ENCODE measurements at places on chromosomes 4 and X. TPM values are rescaled to one million over a fixed set of nuclear protein-coding genes. Genes with fewer than 3 reads are reported as not detected.

The HSFX4 gene
- not detected for total RNA-seq

DNA sequence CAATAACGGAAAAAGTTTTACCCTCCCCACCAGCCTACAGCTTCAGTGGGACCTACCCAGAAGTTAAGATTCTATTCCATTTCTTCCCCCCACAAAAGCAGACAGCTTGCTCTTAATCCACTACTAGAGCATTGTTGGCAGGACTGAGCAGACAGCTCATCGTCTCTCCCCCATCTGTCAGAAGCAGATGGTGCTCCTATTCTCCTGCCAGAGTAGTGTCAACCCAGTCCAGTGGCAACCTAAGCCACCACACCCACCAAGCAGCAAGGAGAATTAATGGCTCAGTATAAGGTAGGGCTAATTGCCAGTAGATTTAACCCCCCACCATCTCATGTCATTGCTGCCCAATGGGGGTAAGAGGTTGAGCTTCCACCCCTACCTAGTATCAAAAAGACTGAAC is 62.0 kb downstream of the AWAT2 start:
- H3K4me1 ChIP-seq = no peaks in the 10 kb centered on the region
- H3K36me3 ChIP-seq = no peaks in the 10 kb centered on the region
- no peak overlapping the region for H3K27ac ChIP-seq

DNA sequence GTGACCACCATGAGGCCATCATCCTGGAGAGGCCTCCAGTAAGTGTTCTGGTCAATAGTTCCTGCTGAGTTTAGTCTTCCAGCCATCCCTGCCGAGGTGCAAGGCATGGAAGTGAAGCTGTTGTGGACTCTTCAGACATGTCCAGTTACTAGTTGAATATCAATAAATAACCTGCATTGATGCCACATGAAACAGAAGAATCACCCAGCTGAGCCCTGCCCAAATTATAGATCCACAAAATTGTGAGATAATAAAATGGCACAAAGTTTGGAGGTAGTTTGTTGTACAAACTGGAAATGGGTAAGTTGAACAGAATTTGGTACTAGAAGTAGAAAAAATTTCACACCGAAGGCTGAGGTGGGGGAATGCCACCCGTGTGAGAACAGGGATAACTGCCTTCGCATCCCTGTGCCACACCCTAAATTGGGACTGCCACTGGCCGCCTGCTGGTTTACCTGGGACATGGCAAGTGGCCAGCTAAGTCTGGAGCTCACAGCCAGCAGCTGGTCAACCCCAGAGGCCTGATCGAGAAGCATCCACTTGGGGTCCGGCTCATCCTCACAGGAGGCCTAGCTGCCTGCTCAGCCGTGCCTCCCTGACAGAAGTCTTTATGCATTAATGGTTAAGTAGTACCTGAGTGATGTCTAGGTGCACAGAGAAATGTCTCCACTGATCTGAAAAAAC is 184.5 kb downstream of the SPRY1 start:
- no peak overlapping the region for H3K4me3 ChIP-seq
- H3K27ac ChIP-seq = no peak overlapping the region
- no peaks in the 10 kb centered on the region for H3K36me3 ChIP-seq
- no peak for DNase-seq
- H3K27me3 ChIP-seq = no peaks in the 10 kb centered on the region

DNA sequence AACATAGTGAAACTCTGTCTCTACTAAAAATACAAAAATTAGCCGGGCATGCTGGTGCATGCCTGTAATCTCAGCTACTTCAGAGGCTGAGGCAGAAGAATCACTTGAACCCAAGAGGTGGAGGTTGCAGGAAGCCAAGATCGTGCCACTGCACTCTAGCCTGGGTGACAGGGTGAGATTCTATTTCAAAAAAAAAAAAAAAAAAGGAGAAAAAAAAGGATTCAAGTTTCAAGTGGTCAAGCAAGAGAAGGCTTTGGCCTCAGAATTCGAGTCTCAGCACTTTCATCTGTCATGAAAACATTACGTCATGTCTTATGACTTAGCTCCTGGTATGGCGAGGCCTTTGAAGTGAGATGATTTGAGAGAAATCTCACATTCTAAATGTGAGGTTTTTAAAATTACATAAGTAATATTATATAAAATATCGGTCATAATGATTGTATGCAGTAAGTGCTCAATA is 21.2 kb upstream of the DHRSX start:
- no peaks in the 10 kb centered on the region for H3K27me3 ChIP-seq
- no peak overlapping the region for H3K27ac ChIP-seq
- H3K36me3 ChIP-seq = no peaks in the 10 kb centered on the region
- no peak overlapping the region for H3K4me3 ChIP-seq
- no peaks in the 10 kb centered on the region for H3K4me1 ChIP-seq

DNA sequence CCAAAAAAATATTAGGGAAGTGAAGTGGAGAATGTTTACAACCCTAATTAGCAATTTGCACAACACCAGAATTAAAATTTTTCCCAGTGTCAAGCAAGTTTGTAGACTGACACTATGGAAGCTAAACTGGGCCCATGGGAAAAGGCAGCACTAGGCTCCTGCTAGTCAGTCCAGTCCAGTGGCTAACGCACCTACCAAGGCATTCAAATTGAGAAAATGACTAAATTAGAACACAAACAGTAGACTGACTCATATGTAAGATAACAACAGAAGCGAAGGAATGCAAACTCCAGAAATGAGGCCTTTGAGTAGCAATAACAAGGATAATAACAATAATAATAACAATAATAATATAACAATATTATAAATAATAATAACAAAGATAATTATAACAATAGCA is 90.7 kb downstream of the GRIA3 start:
- DNase-seq = no peak
- no peaks in the 10 kb centered on the region for H3K36me3 ChIP-seq
- H3K27ac ChIP-seq = no peak overlapping the region
- no peaks in the 10 kb centered on the region for H3K27me3 ChIP-seq
- no peak overlapping the region for H3K4me3 ChIP-seq
- no peaks in the 10 kb centered on the region for H3K4me1 ChIP-seq
